ENCODE measurements at places on chromosomes 4 and X. TPM values are rescaled to one million over a fixed set of nuclear protein-coding genes. Genes with fewer than 3 reads are reported as not detected.

Gene CLNK
- total RNA-seq, result not detected

Gene NUDT11
- 2.4 TPM for total RNA-seq

Gene ASMT
- 0.51 TPM for total RNA-seq

DNA sequence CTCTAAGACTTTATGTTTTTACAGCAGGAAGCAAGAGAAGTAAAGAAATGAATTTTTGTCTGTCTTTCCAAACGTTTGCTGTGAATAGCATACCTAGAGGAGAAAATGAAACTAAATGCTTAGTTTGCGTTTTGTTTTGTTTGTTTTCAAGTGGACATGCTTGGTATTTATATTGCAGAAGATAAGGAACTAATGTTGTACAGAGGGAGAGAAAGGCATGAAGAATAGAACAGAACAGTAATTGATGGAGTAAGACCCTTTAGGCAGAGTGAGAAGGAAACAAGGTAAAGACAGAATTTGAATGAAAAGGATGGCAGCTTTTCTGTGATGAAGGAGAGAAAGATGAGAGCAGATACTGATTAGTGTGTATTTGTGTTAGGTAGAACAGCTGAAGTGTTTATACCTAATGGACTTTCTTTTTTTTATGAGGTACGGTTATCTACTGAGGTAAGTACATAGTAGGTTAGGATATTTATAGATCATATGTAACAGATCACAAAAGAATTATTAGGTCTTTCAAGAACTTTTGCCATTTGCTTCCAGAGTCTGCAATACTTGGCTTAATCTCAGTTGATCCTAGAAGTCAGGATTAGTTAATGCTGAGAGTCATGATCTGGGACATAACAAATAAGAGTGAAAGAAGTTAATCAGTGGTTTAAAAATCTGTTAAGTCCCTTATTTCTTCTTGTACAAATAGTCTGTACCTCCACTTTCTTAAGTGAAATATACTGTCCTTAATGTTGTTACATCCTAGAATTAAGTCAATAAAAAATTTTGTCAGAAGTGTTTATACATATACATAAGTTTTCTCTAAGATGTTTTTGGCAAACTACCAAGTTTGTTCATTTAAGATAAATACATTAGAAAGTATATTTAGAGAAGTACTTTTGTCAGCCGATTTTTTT is 36.8 kb downstream of the FABP2 start:
- H3K4me1 ChIP-seq, result peaks cover 23% of the 10 kb centered on the region
- no peak for DNase-seq
- peak overlapping the region; percentile 51 for H3K27ac ChIP-seq
- no peaks in the 10 kb centered on the region for H3K27me3 ChIP-seq
- peaks cover 2% of the 10 kb centered on the region for H3K36me3 ChIP-seq

DNA sequence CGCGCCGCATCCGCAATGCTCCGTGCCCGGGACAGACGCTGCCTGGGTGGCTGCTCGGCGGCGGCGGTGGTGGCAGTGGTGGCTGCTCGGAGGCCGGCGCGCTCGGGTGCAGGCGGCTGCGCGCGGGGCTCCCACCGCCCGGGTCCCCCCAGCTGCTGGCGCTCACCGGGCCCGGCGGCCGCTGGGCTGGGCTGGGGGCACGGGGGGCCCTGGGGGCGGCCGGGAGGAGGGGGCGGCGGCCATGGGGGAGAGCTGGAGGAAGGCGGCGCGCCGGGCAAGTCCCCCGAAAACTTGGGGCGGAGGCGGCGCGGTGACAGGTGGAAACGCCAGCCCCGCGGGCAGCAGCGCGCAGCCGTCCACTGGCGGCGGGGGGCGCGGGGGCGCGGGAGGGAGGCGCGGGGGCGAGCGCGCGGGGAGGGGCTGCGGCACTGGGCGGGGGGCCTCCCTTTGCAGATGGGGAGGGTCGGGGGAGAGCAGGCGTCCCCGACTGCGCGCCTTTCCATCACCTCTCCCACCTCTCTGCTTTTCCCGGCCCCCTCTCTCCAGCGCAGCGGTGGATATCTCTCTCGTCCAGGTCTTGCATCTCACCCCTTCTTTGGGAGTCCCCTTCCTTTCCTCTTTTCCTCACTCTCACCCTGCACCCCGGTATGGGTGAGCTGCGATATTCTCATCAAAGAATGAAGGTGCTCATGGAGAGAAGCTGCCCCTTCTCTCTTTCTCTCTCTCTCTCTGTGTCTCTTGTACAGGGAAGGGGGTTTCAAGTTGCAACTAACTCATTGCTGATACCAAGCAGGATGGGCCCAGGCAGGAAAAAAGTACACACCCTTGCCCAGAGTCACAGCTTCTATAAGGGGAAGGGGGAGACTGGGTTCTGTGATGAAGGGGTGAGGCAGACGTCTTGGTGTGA is 83.7 kb upstream of the DHRSX start:
- no peaks in the 10 kb centered on the region for H3K36me3 ChIP-seq
- peaks cover 26% of the 10 kb centered on the region for H3K27me3 ChIP-seq
- DNase-seq, result peak; percentile 19
- peaks cover 8% of the 10 kb centered on the region for H3K4me1 ChIP-seq
- no peak overlapping the region for H3K27ac ChIP-seq
